ENCODE measurements at places on chromosomes 3 and 15.

- no peak for DNase-seq
Measured at GRCh38 chr15:43274136-43274535, 7.4 kb upstream of the TGM5 start.

GRCh38 chr3:146817704-146818103 lies 212.6 kb upstream of the PLSCR5 start:
- DNase-seq: no peak

- DNase-seq: no peak
Measured at GRCh38 chr3:139325551-139325950, 18.3 kb upstream of the MRPS22 start.

GRCh38 chr15:56960116-56960515 lies 41.7 kb downstream of the TCF12 start:
- no peak for DNase-seq
